Breast epithelium (tissue), 4 donors: ENCODE measurements at places on chromosomes 3 and 15. TPM values are rescaled to one million over a fixed set of nuclear protein-coding genes. Genes with fewer than 3 reads are reported as not detected.

Gene SLC12A1
- total RNA-seq = not detected

GRCh38 chr15:41918506-41919126 lies 24.8 kb upstream of the SPTBN5 start:
- no peak for DNase-seq

GRCh38 chr3:45241206-45241605 lies 15.1 kb upstream of the TMEM158 start:
- no peak for DNase-seq

GRCh38 chr3:107956991-107957900 lies 133.6 kb downstream of the CD47 start:
- no peak for DNase-seq

Gene EPHB1
- total RNA-seq = 1.8 TPM

GRCh38 chr3:53516339-53516738 lies 21.9 kb downstream of the CACNA1D start:
- DNase-seq = no peak

Gene CLDN11
- 48.4 TPM for total RNA-seq

GRCh38 chr15:81161851-81162250 lies 27.8 kb downstream of the CFAP161 start:
- no peak for DNase-seq

DNA sequence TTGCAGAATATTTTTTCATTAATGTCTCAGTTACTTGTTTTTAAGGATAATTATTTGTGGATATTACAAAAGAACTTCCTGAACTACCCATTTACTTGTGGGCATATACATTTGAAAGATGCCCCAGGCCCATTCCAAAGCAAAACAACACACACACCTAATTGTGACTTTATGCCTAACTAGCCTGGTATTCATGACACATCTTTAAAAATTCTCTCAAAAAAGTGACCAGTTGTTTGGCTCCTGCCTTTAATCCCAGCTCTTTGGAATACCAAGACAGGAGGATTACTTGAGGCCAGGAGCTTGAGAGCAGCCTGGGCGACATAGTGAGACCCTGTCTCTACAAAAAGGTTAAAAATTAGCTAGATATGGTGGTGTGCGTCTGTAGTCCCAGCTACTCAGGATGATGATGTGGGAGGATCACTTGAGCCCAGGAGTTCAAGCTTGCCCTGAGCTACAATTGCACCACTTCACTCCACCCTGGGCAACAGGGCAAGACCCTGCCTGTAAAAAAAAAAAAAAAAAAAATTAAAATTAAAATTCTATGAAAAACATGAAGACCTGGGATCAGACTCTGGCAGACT lies 51.7 kb upstream of the SLC4A7 start:
- no peak for DNase-seq

- DNase-seq = no peak
Observed at GRCh38 chr3:49732597-49732996, 8.8 kb upstream of the GMPPB start.

Gene SLC9A9
- total RNA-seq = 6.2 TPM

GRCh38 chr3:64427671-64428070 lies 202.4 kb upstream of the PRICKLE2 start:
- no peak for DNase-seq

DNA sequence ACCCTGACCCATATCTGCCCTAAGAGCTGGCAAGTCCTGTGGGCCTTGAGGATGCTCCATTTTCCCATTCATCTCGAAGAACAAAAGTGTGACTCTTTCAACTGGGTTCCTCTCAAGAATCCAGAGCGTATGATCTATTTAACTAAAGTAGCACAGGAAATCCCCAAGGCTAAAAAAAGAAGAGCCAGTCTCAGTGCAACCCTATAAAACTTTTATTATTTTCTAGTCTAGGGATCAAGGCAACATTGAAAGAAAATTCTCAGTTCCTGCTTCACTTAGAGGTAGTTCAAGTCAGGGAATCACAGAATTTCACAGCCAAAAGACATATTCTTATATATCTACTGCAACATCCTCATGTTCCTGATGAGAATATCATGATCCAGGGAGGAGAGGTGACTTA lies 51.6 kb upstream of the GRM7 start:
- DNase-seq = no peak

DNA sequence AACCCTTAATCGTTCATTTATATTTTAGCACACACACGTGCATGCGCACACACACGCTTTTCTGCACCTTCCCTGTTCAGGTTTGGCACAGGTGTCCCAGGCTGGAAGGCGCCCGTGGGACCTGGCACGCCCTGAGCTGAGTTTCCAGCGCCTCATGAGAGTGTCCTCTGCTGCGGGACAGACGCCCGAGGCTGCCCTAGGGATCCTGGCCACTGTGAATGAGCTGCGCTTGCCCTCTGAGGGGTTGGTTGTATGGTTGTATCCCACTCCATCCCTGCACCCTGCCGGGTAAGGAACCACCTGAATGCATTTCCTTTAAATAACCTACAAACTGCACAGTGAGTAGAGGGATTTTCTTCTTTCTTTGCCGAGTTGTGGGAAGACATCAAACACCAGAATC lies 12.2 kb upstream of the MEX3B start:
- DNase-seq = no peak

Gene ZIC4
- 0.15 TPM for total RNA-seq

- DNase-seq = no peak
Observed at GRCh38 chr15:42494998-42495360, 455 bp upstream of the SNAP23 start.

DNA sequence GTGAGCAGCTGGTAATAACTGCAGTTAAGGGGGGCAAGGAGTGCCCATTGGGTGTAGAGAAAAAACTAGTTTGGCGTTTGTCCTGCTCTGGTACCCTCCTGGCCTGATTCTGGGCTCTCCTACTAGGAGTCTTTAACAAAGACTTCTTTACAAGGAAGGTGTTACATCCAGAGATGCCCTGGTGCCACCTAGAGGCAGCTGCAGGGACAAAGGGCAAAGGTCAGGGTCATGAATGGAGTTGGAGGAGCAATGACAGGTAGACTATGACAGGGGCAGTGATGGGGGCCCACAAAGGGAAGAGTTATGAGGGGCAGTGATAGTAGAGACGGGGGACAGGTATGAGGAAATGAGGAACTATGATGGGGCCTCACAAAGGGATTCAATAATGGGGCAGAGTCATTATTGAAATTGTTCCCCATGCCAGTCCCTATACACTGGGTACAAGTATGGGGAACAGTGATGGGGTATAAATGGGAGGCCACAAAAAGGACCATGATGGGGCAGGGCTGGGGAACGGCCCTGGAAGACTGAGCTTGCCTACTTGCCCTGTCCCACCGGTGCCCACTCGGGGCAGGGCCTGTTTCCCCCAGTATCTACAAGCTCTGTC lies 7.9 kb downstream of the CCDC71 start:
- no peak for DNase-seq

DNA sequence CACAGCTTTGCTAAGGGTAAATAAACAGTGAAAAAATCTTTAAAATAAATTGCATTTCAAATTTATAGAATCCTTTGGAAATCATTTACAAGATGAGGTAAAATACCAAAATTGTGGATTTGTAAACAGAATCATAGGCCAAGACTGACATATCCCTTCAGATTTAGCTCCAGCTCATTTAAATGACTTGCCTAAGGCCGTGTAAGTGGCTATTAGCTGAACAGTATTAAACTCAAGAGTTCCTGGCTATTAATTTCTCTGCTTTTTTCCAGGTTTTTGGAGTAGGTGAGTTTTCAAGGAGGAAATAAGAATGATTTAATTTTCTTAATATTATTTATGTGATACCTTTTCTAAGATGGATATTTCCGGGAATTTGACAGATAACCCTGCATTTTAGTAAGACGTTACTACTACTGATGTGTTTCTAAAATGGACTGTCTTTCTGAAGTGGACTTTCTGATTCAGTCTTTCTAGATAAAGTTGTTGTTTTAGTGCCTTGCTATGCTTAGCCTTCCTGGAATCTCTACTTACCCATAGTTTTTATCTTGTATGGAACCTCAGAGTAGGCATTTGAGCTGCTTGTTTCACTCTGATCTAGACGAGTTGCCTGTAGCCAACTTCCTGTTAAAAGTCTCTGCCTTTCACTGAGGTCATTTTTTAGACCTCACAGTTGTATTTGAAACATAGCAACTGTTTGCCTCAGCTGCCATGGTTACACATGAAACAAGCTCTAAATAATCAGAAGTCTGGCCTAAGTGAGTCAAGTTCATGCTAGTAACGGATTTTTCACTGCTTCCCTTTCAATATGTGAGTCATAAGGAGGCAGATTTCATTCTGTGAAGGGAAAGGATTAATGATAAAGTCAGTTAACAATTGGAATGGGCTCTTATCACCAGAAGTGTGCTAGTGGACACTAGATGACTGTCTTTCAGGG lies 127.0 kb downstream of the KLHL25 start:
- DNase-seq = no peak

Gene ZNF197
- total RNA-seq = 26.2 TPM

- DNase-seq = no peak
Observed at GRCh38 chr15:31561156-31561555, 234.5 kb downstream of the KLF13 start.

DNA sequence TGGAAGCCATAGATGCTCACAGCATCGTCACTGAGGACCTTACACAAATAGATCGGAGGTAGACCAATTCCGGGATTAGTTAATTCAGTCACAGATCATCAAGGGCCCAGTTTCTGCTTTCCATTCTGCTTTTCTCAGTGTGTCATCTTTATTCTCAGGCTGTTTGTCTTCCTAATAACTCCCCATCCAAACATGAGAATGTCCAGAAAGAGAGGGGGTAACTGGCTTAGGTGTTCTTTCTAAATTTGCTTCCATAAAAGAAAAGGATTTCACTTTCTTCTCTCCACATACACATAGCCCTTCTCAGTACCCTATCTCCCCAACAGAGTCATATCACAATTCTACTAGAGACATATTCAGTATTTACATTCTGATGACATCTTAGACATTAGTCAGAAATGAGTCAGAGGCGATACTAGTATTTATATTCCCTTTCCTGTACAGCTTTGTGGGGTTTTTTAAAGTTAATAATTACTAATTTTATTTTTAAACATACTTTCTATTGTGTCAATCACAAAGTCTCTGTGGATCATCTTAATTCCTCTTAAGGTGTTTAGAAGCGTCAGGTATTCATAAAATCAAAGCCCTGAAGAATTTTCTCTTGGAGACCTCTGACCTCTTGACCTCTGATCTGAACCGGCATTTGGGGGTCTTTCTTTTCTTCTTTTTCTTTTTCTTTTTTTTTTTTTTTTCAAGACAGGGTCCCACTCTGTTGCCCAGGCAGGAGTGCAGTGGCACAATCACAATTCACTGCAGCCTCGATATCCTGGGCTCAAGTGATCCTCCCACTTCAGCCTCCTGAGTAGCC lies 24.3 kb upstream of the IL12A start:
- no peak for DNase-seq

Gene IL12A
- total RNA-seq = not detected

DNA sequence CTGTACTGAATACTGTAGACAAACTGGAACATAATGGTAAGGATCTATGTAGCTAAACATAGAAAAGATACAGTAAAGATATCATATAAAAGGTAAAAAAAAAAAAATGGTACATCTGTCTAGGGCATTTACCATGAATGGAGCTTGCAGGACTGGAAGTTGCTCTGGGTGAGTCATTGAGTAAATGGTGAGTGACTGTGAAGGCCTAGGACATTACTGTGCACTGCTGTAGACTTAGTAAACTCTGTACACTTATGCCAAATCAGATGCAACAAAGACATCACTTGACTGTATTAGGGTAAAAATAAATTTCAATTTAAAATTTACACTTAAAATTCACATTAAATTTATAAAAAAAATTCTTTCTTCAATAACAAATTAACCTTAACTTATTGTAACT lies 281.3 kb upstream of the LMCD1 start:
- no peak for DNase-seq

Gene CDHR4
- not detected for total RNA-seq

GRCh38 chr3:98018301-98018700 lies 16.8 kb downstream of the GABRR3 start:
- no peak for DNase-seq

Gene UACA
- 71.7 TPM for total RNA-seq

DNA sequence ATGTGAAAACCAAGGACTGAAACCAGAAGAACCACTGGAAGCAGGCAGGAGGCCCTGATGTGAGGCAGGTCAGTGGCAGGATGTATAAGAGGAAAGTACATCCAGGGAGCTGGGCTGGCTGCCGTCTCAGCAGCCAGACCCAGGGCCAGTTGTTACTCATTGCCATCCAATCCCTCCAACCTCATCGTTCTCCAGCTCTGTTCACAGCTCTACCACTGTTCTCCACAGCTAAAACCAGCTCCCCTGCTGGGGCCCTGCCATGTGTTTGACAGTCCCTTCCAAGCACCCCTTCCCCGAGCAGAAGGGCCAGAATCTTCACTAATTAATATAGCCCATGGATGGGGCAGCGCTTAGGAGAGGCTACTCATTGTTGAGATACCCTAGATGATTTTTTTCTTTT lies 206.6 kb downstream of the MECOM start:
- DNase-seq = no peak

- DNase-seq = no peak
Observed at GRCh38 chr15:50675535-50676144, 11.0 kb downstream of the TRPM7 start.

Gene COL8A1
- total RNA-seq = 13.6 TPM

DNA sequence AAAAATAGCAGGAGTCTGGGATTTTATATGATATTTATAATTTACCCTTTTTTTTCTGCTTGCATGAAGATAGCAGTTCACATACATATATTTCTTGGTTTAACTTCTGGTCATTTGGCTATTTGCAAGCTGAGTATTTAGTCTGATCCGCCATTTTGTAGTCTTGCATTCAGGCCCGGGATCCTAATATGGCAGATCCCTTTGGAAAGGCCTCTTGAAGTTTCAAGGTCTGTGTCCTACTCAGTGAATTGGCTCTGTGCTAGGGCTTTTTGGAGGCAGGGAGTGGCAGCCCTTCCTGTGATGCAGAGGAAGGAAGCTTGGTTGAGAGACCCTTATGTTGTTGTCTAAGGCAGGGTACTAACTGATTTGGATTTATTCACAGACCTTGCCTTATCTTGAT lies 2.9 kb downstream of the SNRPN start:
- no peak for DNase-seq

DNA sequence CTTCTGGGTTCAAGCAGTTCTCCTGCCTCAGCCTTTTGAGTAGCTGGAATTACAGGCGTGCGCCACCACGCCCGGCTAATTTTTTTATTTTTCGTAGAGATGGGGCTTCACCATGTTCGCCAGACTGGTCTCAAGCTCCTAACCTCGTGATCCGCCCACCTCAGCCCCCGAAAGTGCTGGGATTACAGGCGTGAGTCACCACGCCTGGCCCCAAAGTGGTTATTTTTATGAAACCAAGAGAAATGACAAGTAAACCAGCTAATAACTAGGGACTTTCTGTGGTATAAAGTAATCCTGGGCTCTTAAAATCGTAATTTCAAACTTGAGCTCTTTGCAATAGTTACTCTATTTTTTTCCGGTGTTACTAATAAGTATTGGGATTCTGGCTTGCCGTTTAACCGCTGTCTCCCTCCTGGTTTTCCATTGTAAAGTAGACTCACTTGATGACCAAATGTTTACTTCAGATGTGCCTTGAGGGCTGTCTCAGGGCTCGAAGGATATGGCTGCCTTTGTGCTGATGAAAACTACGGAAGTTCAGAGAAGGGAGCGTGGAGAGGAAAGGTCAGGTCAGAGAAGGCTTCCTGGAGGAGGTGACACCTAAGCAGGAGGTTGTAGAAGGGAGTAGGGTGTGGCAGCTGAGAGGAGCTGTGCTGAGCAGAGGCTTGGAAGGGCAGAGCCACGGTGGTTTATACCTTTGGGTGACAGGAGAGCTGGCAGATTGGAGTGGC lies 4.2 kb downstream of the ZSCAN2 start:
- DNase-seq = no peak

Gene PLA2G4D
- total RNA-seq = not detected
